AG09319 (cell line): ENCODE measurements at places on chromosomes 5 and 9.

DNA sequence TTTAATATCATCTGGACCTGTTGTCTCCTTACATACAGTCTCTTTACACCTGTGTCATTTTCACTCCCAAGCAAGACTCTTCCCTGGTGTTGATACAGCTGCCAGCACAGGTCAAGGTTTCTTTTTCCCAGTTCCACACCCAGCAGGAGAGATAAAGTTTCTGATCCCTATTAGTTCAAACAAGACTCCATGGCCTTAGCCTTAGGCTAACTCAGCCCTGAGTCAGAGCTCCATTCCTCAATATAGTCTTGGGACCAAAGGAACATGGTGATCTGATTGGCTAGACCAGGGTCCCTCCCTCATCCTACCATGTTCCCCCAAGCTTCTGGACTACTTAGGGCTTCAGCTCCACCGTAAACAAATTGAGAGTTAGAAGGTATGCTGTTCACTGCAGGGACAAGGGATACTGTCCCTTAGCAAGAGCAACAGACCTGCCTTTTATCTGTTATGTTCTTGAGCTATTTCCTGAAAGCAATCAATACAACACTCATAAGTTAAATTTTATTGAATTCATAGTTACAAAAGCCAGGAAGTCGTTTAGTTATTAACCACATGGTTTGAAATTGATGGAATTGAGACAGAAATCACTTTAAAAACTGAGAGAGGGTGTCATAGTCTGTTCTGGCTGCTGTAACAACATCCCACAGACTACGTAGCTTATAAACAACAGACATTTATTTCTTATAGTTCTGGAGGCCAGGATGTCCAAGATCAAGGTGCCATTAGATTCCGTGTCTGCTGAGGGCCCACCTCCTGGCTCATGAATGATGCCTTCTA lies 20.5 kb downstream of the SLC1A1 start:
- DNase-seq: no peak

- DNase-seq: no peak
Measured at GRCh38 chr5:143004361-143005145, 234.4 kb downstream of the ARHGAP26 start.

DNA sequence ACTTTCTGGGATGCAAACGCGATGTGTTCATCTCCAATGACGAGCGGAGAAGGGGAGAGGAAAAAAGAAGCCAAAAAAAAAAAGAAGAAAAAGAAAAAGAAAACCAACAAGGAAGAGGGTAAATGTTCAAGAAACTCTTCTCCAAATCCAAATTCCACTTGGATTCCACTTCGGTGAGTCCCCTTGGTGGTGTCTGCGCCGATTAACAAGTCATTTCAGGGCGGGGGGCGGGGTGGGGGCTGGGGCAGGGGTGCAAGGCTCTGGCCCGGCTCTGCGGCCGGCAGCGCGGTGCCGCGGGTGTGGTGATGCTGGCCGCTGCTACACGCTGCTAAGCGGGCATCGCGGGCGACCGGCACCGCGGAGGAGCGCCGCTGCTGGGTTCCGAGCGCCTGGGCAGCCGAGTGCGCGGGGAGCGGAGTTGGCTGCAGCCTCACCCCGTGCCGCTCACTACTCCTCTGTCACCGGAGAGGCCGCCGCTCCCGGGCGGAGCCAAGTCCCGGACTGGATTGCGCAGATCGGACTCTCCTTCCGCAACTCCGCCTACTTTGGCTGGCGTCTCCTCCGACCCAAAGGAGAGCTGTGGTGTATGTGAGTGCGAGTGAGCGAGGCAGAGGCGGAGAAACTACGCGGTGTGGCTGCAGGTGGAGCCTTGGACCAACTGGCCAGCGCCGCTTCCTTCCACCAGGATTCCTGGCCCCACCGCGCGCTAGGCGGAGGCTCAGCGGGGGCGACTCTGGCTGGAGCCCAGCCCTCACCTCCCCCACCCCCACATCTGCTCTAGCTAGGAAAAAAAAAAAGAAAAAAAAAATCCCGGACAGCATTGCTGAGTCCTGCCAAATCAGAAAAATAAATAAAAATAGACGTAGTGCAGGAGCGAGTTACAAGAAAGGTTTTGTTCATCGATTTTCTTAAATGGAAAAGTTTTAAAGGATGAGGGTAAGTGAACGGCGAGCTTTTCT lies at the start of gene SEMA6A:
Gene SEMA6A, minus strand, starts transcription at position 457 of the 959 bp plus-strand sequence. CDS start 69,879 bp downstream, outside the sequence.
- peak; percentile 39 for DNase-seq

GRCh38 chr5:41754857-41755256 lies 115.4 kb downstream of the OXCT1 start:
- no peak for DNase-seq

DNA sequence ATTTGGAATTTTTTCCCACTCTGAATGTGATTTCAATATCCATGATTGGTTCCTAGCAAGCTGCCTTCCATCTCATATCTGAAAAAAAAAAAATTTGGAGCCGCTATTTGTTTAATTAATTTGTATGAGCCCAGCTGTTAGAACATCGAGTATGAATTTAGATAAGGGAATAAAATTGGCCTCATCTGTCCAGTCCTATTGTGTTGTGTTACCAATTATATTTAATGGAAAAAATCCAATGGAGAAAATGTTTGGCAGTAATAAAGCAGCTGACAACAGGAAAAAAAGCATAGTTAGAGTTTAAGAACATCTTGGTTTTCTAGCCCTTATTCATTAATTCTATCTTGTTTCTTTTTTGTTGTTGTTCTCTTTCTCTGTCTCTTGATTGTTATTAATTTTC lies 735.6 kb upstream of the RIOK2 start:
- no peak for DNase-seq

GRCh38 chr5:177425196-177425800 lies 1.2 kb upstream of the GRK6 start:
- no peak for DNase-seq

- no peak for DNase-seq
Measured at GRCh38 chr5:153439130-153439529, 51.3 kb upstream of the GRIA1 start.

DNA sequence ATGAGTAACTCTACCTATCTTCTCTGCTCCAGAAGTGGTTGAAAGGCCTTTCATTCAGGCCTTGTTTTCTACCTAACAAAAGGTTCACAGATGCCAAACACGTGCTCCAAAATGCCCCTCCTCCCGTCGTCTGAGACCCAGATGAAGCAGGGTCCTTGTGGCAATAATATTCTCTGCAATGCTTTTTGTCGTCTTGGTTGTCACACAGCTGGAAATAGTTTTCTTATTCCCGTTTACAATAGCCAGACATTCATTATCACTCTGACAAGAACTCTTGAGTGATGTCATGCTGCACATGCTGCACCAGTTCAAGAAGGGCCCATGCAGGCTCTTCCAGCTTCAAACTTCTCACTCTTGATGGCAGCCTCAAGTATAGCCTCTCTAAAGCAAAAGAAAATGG lies 7.8 kb downstream of the LPAR1 start:
- no peak for DNase-seq

- DNase-seq: no peak
Measured at GRCh38 chr5:23367874-23368273, 139.5 kb upstream of the PRDM9 start.

GRCh38 chr9:90546200-90546599 lies 96.4 kb downstream of the DIRAS2 start:
- DNase-seq: no peak

DNA sequence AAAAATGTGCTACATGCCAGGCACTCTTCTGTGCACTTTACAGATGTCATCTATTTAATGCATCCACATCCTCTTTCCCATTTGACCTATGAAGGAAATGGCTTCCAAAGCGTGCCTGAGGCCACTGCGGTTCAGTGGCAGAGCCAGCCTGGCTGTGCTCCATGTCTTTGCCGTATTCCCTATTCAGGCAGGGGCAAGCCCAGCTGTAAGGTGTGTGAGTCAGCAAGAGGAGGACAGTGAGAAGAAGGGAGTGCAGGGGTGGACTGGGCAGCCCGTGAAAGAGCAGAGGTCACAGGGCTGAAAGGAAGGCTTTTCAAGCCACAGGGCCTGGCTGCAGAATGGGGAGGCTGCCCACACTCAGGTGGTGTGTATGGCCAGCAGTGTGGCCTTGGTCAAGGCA lies 91.7 kb downstream of the HRH2 start:
- DNase-seq: no peak

DNA sequence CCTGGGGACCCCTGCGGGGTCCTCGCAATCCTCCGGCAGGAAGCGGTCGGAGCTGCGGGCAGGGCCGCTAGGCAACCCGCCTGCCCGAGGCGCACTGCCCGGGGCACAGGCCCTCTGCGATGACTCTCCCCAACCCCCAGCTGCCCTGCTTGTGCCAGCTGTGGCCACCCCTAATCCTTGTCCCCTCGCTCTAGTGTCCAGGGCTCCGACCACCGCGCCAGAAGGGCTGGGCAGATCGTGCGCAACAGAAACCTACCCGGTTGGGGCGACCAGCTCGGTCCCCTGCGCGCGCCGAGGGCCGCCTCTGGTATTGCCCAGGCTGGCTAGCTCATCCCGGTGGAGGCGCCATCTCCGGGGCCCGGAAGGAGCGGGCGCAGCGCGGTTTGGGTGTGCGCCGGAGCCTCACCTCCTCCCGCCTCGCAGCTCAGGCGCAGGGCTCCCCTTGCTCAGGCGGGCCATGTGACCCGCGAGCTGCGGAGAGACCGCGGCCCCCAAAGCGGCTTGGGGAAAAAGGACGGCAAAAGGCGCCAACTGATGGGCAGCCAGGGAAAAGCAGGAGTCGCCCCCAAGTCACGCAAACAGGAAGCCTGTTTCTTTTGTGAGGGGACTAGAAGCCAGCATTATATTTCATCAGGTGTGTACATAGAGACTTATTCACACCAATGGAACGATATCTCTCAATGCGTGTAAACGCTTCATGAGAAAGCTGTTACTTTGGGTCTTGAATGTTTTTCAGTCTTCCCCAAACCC lies 46.8 kb upstream of the RNF20 start:
- DNase-seq: no peak

DNA sequence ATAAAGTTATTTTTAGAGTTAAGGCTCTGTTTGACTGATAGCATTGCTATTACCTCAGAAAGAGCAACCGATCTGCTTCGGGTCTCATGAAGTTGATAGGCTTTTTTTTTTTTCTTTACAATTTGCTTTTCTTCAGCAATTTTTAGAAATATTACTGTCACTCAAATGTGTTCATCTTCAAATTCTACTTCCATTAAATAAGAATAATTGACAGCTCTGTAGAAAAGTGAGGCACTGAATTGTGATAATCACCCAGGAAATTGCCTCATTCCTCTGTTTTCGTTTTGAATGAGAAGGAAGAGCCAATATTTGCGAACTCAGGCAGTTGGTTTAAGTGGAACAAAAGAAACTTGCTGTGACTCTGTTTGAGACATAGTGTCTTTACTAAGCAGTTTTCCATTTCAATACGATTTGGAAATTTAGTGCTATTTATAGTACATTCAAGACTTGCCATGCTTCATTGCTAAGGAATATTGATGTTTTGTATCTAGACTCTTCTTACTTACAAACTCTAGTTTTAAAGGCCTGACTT lies 700.5 kb upstream of the CDH10 start:
- no peak for DNase-seq
